ENCODE measurements at places on chromosomes 12 and 14. TPM values are rescaled to one million over a fixed set of nuclear protein-coding genes. Genes with fewer than 3 reads are reported as not detected.

CIDEB gene
- total RNA-seq, result 14.6 TPM

PLEKHG7 gene
- not detected for total RNA-seq

CLEC2A gene
- not detected for total RNA-seq

TMX1 gene
- total RNA-seq, result 38.2 TPM

MRPL42 gene
- total RNA-seq, result 58.8 TPM

LALBA gene
- total RNA-seq, result not detected

CMTM5 gene
- 2.3 TPM for total RNA-seq

KRT82 gene
- not detected for total RNA-seq

MBD6 gene
- total RNA-seq, result 10.1 TPM

GLT1D1 gene
- total RNA-seq, result 1.8 TPM

CNTN1 gene
- 35.4 TPM for total RNA-seq

MIP gene
- total RNA-seq, result not detected

TEX22 gene
- not detected for total RNA-seq

PIP4K2C gene
- total RNA-seq, result 12.6 TPM

ATG101 gene
- 30.3 TPM for total RNA-seq

A2M gene
- total RNA-seq, result 296 TPM

DENND5B gene
- total RNA-seq, result 42.0 TPM

DICER1 gene
- 99.0 TPM for total RNA-seq

NDRG2 gene
- total RNA-seq, result 230 TPM

CCDC38 gene
- total RNA-seq, result not detected

ABCC9 gene
- 121 TPM for total RNA-seq

OR4E2 gene
- total RNA-seq, result not detected

TSPAN19 gene
- not detected for total RNA-seq

AKAP5 gene
- 0.51 TPM for total RNA-seq

NTN4 gene
- total RNA-seq, result 47.9 TPM

IL22 gene
- total RNA-seq, result not detected

G2E3 gene
- total RNA-seq, result 32.4 TPM

ALX1 gene
- total RNA-seq, result 2.7 TPM

FAM186B gene
- 0.82 TPM for total RNA-seq

NTS gene
- total RNA-seq, result 2.2 TPM

SLC22A17 gene
- 30.5 TPM for total RNA-seq

ERP29 gene
- 35.4 TPM for total RNA-seq

PGF gene
- total RNA-seq, result 8.6 TPM

RIMKLB gene
- total RNA-seq, result 79.8 TPM

LRP1-AS gene
- total RNA-seq, result not detected

RD3L gene
- not detected for total RNA-seq

RNF212B gene
- not detected for total RNA-seq

TSHR gene
- total RNA-seq, result 1.7 TPM

PTGDR gene
- 0.51 TPM for total RNA-seq

BIN2 gene
- total RNA-seq, result 3.8 TPM

MUCL1 gene
- not detected for total RNA-seq

MAP1LC3B2 gene
- not detected for total RNA-seq

LMNTD1 gene
- total RNA-seq, result not detected

IL31 gene
- total RNA-seq, result not detected

OVCH1 gene
- total RNA-seq, result 0.10 TPM

BATF gene
- total RNA-seq, result not detected

ZBTB42 gene
- 11.3 TPM for total RNA-seq

PTGR2 gene
- total RNA-seq, result 7.5 TPM

MGP gene
- total RNA-seq, result 97.7 TPM

SYNE2 gene
- total RNA-seq, result 148 TPM

PPP1CC gene
- 140 TPM for total RNA-seq

C12orf54 gene
- total RNA-seq, result not detected

GPR137C gene
- total RNA-seq, result 5.0 TPM

PPP4R3A gene
- 108 TPM for total RNA-seq

HSPB8 gene
- 150 TPM for total RNA-seq

KRT72 gene
- total RNA-seq, result 0.21 TPM

PLEKHD1 gene
- total RNA-seq, result 0.21 TPM

Measured in tongue (tissue), 3 donors.